Activated CD4-positive, CD25-positive, alpha-beta regulatory T cell treated with anti-CD3 and anti-CD28 coated beads, Interleukin-2, amount 50 U/mL, for 24 hours (primary cell): ENCODE measurements at places on chromosomes 11 and 22.

- ATAC-seq: no peak
Measured at GRCh38 chr22:20751185-20751851, 22.6 kb upstream of the SERPIND1 start.

DNA sequence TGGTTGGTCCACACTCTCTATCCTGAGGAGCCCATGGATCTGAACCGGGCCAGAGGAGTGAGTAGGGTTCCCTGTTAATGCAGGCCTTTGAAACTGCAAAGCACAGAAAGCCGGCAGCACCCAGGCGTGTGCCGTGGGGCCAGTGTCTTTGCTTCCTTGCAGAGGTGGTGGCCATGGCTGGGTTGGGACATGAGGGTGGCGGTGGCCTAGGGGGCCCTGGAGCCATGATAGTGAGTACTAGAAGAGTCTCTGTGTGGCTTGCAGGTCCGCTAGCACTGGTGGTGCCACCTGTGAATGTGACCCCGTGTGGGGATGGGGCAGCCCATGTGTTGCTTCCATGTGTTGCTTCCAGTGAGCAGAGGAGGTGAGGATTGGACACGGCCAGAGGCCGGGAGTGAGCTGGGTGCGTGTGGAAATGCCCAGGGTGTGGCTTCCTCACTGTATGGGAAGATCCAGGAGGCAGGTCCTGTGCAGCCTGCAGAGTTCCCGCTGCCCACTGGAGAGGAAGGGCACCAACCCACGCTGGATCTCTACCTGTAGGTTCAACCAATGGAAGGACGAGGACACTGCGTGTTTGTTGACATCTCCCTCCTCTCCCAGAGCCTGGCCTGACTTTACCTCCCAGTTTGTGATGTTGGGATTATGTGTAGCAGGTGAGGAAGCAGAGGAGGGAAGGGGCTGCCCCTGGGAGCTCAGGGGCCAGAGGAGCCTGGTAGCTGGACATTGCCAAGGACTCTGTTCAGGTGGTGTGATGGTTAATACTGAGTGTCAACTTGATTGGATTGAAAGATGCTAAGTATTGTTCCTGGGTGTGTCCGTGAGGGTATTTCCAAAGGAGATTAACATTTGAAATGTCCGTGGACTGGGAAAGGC, 796.6 kb downstream of the TBC1D22A start:
- no peak for ATAC-seq

DNA sequence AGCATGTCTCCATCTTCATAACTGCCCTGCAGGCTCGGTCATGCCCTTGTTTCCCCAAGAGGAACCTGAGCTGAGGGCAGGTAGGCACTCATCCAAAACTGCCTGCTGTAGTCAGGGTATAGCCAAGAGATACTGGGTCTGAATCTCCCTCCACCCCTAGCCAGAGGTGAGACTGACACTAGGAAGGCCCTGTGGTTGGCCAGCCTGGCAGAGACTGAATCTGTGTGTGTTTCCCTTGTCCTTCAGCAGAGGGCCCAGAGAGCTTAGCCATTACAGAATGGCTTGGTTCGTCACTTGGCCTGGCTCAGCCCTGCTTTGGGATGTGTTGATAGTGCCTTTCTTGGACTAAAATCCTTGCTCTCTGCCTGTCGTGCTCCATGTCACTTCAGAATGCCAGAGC, 79.3 kb upstream of the SUSD2 start:
- no peak for ATAC-seq

GRCh38 chr11:23991165-23991539, 505.7 kb upstream of the LUZP2 start:
- no peak for ATAC-seq

- no peak for ATAC-seq
Measured at GRCh38 chr11:134412203-134413042, at the start of gene B3GAT1. B3GAT1 (minus strand) TSS chr11:134412242; CDS start chr11:134387659, 24,583 bp downstream.

GRCh38 chr22:32411402-32411801, 645 bp downstream of the RTCB start:
- ATAC-seq: peak; percentile 48

- ATAC-seq: no peak
Measured at GRCh38 chr11:114017723-114018122, 41.8 kb upstream of the ZBTB16 start.

GRCh38 chr11:111449696-111450479, 62.3 kb downstream of the BTG4 start:
- no peak for ATAC-seq

DNA sequence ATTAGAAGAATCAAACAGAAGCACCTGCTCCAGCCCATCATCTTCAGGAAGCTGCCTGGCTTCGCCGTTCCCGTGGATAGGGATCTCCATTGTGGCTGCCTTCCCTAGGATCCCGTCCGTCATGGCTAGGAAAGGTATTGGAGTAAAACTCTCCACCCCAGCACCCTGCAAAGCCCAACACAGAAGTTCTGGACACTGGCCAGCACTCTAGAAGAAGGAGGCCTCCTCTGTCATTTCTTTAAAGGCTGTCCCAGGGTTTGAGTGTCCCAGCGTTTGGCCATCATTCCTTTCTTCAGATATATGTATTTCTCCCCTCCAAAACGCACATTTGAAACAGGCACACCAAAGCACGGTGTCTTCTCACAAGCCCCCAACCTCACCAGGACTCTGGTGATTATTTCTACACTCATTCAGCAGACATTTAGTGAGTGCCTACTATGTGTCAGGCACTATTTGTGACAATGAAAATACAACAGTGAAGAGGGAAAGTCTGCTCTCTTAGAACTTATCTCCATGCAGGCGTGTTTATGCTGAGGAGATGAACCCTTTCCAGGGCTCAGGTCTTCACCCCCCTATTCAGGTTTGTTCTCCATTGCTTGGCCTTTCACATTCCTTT, 724 bp downstream of the ARFIP2 start:
- no peak for ATAC-seq

DNA sequence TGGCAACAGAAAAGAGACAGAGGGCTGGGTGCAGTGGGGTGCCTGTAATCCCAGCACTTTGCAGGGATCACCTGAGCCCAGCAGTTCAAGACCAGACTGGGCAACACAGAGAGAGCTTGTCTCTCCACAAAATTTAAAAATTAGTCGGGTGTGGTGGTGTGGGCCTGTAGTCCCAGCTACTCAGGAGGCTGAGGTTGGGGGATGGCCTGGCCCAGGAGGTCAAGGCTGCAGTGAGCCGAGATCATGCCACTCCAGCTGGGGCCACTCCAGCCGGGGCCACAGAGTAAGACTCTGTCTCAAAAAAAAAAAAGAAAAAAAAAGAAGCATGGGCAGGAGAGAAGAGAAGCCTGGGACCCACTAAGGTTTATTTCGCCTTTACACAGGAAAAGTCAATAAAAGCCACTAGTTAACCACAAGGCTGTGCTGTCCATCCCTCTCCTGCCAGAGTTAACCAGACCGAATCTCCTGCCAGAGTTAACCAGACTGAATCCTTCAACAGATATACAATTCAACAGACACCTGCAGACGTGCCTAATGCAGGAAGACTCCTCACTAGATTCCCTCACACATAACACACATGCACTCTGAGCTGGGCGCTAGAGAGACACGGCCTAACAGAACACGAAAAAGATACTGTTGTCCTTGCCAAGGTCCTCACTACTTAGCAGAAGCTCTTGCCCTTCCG, 29.8 kb downstream of the MICAL3 start:
- no peak for ATAC-seq
